Activated T-cell treated with anti-CD3 and anti-CD28 coated beads for 4 hours (primary cell): ENCODE measurements at places on chromosomes 6 and 20.

DNA sequence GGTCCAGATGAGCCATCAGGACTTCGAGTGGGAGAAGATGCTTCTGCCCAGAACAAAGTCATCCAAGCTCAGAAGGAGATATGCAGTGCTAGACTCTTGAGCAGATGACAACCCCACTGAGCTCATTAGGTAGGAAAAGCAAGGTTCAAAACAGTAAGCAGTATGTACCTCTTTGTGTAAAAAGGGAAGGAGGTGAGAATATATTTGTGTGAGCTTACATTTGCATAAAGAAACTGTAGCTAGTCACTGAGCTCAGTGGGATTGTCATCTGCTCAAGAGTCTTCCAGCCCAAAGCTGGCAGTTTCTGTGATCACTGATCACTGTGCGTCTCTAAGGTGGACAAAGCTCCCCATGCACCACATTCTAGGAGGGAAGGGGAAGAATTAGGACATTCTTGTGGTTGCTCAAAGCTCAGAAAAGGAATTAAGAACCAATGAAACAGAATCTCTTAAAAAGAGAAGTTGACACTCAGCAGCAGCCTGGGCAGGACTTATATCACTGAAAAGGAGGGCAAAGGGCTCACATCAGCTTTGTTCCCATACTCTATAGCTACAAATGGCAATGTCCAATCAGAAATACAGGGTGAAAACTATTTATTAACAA lies 90.0 kb upstream of the MAFB start:
- no peak for DNase-seq

DNA sequence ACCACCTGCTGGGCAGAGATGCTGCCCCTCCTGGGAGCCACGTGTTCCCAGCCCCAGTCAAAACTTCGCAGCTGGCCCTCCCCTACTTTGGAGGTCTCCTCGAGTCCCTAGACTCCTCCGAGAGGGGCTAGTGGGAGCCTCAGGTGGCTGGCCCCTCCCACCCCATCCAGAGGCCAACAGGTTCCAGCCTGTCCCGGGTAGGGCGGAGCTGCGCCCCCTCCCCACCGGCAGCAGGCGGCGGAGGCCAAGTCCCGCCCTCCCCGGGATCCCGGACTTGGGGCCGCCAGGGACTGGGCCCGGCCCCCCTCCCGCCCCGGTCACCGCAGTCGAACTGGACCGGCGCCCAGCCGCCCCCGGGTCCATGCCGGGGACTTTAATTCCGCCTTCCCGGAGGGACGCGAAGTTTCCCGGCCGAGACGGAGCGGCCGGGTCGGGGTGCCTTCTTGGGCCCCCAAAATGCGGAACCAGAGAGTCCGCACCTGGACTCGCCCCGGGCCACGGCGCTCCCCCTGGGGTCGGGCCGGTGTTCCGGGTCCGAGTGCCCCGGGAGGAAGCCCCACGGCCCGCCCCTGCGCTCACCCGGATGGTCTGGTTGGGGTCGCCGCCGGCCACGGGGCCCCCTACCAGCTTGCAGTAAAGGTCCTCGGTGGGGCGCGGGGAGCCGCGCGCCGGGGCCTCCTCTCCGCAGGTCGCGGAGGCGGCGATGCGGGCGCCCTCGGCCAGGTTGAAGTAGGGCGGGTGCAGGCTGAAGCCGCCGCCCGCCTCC lies 559 bp downstream of the LAMA5 start:
- DNase-seq = no peak

DNA sequence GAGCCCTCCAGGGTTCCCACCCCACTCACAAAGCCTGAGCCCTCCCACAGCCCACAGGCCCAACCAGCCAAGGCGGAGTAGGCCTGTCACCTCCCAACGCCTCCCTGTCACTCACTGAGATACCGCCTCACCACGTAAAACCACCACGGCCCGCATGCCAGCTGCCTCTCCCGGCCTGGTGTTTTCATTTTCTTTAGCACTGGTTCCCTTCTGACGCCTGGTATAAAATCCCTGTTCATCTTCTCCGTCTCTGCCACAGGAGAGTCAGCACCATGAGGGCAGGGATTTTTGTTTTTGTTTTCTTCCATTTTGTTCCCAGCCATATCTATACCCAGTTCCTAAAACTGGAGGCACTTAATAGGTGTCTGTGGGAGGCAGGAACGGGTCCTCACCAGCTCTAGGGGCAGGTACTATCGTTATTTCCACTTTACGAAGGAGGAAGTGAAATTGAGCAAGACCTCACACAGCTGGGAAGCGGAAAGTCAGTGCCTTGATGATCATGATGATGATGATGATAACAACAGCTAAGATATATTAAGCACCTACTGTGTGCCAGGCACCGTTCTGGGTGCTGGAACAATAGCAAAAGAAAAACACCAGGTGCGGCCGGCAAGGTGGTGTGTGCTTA lies 58.6 kb downstream of the SNAI1 start:
- DNase-seq = no peak

DNA sequence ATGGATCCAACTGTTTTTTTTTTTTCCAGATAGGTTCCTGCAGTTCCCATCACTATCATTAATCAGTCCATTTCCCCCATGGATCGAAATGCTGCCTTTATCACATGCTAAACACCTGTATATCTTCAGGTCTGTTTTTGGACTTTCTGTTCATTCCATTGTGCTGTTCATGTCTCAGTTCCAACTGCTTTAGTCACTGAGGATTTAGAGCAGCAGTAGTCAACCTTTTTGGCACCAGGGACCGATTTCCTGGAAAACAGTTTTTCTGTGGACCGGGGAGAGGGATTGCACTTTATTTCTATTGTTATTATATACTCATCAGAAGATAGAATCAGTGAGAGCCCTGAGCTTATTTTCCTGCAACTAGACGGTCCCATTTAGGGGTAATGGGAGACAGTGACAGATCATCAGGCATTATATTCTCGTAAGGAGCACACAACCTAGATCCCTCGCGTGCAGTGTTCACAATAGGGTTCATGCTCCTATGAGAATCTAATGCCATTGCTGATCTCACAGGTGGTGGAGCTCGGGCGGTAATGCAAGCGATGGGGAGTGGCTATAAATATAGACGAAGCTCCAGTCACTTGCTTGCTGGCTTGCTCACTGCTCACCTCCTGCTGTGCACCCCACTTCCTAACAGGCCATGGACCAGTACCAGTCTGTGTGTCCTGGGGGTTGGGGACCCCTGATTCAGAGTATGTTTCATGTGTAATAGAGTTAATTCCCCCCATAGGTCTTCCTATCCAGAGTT lies 46.0 kb downstream of the CAP2 start:
- DNase-seq = no peak
